ENCODE measurements at places on chromosomes 5 and 9.
A peak's percentile ranks its signal among the peaks of the same experiment; 100 is the strongest.

- DNase-seq: no peak
These were observed 36.9 kb downstream of the HAVCR1 start for GRCh38 chr5:157022024-157022423.

GRCh38 chr9:126860757-126861466 lies 473 bp downstream of the ZBTB34 start:
- DNase-seq: peak; percentile 30

DNA sequence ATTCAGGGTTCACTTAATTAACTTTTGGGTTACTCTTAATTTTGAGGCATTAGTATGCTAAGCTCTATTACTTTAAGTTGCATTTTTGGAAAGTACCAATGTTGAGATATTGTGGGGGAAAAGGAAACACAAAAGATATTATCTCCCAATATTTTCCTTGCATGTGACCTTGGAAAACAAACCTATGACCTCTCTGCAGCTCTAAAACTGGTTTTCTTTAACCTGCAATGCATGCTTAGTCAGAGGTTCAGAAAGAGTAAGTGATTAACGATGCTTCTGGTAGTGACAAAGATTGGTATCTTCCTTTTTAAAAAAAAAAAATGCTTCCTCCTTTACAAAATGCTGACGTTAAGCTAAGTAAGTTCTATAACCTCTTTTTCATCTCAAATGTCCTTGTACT lies 44.9 kb upstream of the CDH18 start:
- DNase-seq: no peak

- DNase-seq: no peak
These were observed 39.4 kb upstream of the MAP1B start for GRCh38 chr5:72067682-72068470.

- DNase-seq: peak; percentile 97
These were observed 56.2 kb downstream of the ACER2 start for GRCh38 chr9:19464764-19465585.

DNA sequence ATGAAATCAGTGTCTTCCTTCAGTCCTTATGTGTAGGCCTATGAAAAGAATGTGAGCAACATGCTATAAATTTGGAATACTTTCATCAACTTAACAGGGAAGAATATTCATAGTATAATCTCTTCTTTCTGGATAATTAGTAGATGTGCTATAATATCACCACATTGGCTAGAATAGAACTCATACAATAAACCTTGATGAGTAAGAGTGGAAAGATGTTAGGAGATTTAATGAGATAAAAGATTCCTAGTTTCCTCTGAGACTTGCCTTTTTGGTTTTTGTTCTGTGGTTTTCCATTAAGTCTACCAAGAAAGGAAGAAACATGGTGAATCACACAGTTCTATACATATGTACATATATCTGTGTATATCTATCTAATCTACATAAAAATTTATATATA lies 301.8 kb upstream of the PRR16 start:
- DNase-seq: no peak

GRCh38 chr9:3032898-3033297 lies 189.0 kb upstream of the PUM3 start:
- no peak for DNase-seq

DNA sequence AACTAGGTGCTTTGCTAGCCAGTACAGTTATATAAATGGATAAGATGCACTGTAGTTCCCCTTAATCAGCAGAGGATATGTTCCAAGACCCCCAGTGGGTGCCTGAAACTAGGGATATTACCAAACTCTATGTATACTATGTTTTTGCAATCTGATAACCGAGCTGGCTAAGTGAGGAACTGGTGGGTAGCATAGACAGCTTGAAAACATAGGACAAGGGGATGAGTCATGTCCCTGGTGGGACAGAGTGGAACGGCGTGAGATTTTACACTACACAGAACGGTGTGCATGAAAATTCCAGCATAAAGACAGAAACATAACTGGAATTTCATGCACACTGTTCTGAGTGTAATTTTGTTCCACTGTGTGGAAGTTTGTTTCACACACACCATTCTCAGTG lies 86.9 kb downstream of the BASP1 start:
- no peak for DNase-seq

DNA sequence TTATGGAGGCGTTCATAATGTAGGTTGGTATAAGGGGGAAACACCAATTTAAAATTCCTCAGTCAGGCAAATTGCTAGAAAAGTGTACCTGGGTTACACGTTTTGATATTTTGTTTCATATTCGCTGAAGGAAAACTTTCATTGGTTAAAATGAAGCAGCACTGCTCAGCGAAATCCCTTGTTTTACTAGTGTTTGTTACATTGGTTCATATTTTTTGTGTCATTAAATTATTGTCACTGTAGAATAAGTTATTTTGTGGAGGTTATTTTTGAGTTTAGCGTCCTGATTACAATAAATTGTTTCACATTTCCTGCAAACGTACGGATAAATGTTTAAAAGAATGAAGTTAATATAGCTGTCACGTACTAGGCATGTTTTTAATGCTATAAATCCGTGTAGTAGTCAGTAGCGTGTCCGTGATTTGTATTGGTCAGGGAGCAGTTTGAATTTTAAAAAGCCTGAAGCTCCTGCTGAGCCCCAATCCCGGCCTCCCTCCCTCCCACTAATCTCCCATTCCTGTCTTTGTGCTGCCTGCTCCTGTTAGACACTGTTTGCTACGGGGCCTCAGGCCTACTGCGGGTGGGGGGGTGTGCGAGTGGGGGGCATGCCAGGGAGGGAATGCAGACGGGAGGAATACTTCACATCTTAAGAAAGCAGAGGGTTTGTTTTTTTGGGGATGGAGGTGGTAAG lies 2.0 kb downstream of the NIPBL start:
- DNase-seq: no peak

- DNase-seq: peak; percentile 14
These were observed 145.7 kb downstream of the ARHGAP26 start for GRCh38 chr5:142915813-142916424.

DNA sequence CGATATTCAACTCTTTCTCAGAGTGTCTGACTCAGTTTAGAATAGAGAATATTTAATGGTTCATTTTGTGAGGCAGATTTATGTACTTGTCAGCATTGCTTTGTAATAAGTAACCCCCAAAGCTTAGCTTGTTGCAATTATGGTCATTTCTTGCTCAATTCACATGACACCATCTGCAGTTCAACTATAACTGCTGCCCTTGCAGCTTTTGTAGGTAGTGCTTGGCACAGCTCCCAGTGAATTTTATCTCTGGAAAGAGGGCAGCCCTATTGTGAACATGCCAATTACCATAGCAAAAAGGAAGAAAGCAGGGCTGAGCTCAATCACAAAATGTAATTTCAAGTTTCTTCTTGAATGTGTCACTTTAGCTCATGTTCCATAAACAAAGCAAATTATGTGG lies 1587.7 kb upstream of the ACO1 start:
- no peak for DNase-seq

GRCh38 chr5:78591138-78591612 lies 57.4 kb downstream of the LHFPL2 start:
- no peak for DNase-seq

GRCh38 chr9:134178394-134178767 lies 14.0 kb upstream of the RNU6ATAC start:
- DNase-seq: no peak

DNA sequence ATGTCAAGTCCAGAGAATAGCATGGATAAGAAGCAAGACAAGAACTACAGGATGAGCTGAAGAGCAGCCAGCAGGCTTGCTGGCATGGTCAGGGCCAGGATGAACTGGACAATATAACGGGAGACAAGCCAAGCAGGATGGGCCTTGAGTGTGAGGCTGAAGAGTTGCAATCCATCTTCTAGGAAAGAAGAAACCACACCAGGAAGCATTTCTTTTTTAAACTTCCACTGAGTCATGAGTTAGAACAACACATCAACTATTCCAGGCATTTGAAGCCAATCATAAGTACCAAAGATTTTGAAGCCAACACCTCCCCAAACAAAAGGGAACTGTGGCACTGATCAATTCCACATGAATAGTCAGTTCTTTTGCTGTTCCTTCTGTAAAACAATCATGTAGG lies 27.3 kb downstream of the SLC31A2 start:
- DNase-seq: no peak

GRCh38 chr5:54187694-54188093 lies 122.7 kb downstream of the ARL15 start:
- no peak for DNase-seq

- no peak for DNase-seq
These were observed 144.9 kb downstream of the BARX1 start for GRCh38 chr9:93810028-93810971.

DNA sequence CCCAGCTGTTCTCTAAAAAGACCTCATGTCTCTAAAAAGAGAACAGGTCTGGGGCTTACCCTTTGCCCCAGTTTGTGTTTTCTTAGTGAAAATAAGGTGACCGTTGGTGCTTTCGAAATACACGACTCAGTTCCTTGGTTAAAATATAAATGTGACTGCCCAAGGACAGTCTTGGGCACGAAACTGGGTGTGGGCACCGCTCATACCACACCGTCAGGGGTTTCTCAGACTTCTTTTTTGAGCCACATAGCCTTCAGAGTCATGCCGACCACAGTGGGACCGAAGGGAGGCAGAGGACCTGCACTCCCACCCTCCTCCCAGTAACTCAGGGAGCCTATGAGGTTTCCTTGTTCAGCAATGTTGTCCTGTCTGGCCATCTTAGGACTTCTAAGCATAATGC lies 6.5 kb downstream of the SNX18 start:
- no peak for DNase-seq

GRCh38 chr5:115531787-115532367 lies 12.7 kb downstream of the FEM1C start:
- no peak for DNase-seq

DNA sequence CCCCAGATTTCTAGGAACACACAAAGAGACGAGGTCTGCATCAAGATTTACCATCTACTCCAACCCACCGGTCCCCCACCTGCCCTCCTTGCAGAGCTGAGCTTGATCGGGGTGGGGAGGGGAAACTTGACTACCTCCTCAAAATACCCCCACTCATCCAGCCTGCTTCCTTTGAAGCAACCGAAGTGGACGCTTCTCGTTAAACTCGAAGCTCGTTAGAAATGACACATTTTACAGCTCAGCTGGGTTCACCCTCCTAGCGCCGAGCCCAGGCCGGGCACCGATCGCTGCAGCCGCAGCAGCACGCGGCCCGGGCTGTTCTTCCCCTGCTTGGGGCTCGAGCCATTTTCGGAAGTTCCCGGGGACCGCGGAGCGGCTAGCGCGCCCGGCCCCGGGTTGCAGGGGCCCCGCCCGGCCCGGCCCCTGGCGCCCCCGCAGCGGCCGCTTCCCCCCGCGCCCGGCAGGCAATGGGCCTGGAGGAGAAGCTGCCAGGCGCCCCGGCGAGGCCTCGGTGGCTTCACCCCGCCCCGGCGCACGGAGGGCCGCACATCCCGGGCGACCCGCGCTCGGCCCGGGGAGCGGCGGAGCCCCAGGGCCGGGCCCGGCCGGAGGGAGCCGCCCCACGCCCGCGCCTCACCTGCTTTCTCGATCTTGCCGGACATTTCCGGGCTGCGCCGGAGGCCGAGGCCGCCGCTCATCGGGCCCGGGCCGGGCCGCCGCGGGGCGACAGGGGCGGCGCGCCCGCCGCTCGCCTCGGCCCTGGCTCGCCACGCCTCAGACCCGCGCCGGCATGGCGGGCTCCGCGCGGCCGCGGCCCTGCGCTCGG lies 530 bp downstream of the RAPGEF1 start:
- peak; percentile 65 for DNase-seq

- no peak for DNase-seq
These were observed 302.2 kb downstream of the DIRAS2 start for GRCh38 chr9:90340421-90340820.

- DNase-seq: no peak
These were observed 113.6 kb upstream of the CD180 start for GRCh38 chr5:67310169-67310568.
